ENCODE measurements at places on chromosomes 1 and 21.

DNA sequence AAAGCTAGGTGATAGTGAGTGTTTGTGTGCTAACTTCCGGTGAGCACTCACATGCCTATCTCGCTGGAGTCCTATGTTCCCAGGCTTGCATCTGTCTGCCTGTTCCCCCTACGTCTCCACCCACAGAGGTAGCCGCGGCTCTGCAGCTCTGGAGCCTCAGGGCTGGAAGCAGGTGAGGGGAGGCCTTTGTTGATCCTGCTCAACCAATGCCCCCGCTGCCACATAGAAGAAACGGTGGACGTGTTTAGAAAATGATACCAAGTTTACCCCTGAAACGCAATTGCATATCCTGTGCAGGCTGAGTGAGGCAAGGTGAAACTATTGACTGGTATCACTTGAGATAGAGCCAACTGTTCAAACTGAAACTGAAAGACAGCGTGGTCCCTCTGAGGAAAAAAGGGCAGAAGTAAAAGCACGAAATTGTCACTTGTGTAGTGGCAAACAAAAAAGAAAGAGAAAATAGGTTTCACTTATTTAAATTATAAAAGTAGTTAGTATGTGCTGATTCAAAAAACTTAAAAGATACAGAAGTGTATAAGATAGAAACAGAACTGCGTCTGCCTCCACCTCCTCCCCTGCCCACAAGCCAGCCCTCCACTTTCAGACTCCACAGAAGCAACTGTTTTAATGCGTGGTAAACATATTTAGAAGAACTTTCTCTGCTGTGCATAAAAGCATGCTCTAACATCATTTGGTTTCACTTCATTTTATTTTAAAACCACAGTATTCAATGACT is 38.6 kb upstream of the ETS2 start:
- DNase-seq = no peak

- DNase-seq = no peak
Measured at GRCh38 chr1:234549447-234550021, 60.4 kb downstream of the IRF2BP2 start.

DNA sequence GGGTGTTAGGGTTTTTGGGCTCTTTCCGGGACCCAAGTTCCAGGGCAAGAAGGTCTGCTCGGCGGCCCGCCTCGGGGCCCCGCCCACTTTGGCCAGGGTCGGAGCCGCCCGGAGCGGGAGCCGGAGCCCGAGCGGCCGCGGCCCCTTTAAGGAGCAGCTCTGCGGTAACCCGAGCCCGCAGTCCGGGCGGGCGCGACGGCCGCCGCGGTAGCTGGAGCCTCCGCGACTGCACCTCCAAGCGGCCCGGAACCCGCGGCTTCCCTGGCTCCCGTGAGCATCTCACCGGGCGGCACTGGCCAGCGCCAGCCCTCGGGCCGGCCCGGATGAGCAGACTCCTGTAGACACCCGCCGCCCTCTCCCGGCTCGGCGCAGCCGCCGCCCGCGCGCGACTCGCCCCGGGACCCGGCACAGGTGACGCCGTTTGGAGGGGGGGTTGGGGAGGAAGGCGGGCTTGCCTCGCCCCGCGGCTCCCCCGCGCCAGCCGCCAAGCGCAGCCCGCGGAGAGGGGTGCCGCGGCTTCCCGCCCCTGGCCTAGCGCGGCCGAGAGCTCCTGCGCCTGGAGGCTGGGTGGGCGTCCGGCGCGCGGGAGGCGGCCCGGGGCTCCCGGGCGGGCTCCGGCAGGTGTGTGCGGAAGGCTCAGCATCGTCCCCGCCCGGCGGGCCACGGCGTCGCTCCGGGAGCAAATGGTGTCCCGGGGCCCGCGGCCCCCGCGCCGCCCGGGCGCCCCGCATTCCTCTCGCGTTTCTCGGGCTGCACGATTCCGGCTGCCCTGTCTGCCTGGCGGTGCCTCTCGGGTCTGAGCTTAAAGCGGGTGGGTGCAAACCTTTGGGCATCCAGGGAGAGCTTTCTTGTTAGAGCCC is at the start of gene TLCD4:
Gene TLCD4 (plus strand): TSS at position 149 of the 860 bp plus-strand sequence. CDS start 26,547 bp downstream, outside the sequence.
- DNase-seq = no peak

- DNase-seq = no peak
Measured at GRCh38 chr21:26495283-26495849, 77.7 kb downstream of the CYYR1 start.

- no peak for DNase-seq
Measured at GRCh38 chr1:109782514-109782913, 18.8 kb upstream of the EPS8L3 start.

DNA sequence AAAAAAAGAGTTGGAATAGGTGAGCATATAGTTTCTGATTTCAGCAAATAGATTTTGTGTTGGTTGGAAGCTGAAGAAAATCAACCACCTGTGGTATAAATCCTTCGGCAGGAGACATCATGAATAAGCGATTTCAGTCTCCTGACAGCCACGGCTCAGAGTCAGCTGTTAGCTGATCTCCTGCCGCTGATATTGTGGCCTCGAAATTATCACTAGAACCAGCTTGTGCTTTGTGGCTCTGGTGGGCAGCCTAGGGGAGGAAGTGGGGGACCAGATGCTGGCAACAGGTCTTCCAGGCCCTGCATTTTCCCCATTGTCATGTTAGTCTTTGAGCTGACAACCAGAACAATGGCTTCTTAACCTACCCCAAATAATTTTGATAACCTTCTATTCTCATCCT is 842 bp upstream of the GCSAML start:
- DNase-seq = no peak

DNA sequence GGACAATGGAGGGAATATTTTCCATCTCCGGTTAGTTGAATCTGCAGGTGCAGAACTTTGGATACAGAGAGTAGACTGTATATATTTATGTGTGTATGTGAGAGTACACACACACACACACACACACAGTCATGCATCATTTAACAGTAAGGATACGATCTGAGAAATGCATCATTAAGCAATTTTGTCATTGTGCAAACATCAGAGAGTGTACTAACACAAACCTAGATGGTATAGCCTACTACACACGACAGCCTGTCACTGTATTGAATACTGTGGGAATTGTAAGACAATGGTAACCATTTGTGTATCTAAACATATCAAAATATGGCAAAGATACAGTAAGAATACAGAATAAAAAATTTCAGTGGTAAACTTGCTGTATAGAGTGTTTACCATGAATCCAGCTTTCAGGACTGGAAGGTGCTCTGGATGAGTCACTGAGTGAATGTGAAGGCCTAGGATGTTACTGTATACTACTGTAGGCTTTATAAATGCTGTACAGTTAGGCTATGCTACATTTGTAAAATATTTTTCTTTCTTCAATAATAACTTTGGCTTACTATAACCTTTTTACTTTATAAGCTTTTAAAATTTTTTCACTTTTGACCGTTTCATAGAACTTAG is 138.5 kb downstream of the ZZZ3 start:
- DNase-seq = peak; percentile 20

GRCh38 chr1:206658264-206658980 is 23.1 kb downstream of the DYRK3 start:
- DNase-seq = no peak

GRCh38 chr1:183121609-183122008 is 64.5 kb upstream of the LAMC2 start:
- no peak for DNase-seq

GRCh38 chr1:2306151-2306978 is 78.2 kb downstream of the SKI start:
- no peak for DNase-seq

GRCh38 chr1:8706995-8707396 is 110.4 kb downstream of the RERE start:
- DNase-seq = peak; percentile 95

- DNase-seq = no peak
Measured at GRCh38 chr1:155892796-155893195, 18.4 kb downstream of the RIT1 start.

- DNase-seq = no peak
Measured at GRCh38 chr1:76827066-76827465, 40.2 kb upstream of the ST6GALNAC5 start.

GRCh38 chr1:62381831-62382657 is 54.8 kb upstream of the USP1 start:
- no peak for DNase-seq

GRCh38 chr1:223473601-223474344 is 80.6 kb downstream of the CCDC185 start:
- no peak for DNase-seq

GRCh38 chr1:162276493-162276892 is 100.2 kb downstream of the SPATA46 start:
- DNase-seq = no peak

- DNase-seq = no peak
Measured at GRCh38 chr1:117890452-117890851, 39.0 kb downstream of the GDAP2 start.

- no peak for DNase-seq
Measured at GRCh38 chr1:59126366-59126765, 170.5 kb upstream of the FGGY start.

DNA sequence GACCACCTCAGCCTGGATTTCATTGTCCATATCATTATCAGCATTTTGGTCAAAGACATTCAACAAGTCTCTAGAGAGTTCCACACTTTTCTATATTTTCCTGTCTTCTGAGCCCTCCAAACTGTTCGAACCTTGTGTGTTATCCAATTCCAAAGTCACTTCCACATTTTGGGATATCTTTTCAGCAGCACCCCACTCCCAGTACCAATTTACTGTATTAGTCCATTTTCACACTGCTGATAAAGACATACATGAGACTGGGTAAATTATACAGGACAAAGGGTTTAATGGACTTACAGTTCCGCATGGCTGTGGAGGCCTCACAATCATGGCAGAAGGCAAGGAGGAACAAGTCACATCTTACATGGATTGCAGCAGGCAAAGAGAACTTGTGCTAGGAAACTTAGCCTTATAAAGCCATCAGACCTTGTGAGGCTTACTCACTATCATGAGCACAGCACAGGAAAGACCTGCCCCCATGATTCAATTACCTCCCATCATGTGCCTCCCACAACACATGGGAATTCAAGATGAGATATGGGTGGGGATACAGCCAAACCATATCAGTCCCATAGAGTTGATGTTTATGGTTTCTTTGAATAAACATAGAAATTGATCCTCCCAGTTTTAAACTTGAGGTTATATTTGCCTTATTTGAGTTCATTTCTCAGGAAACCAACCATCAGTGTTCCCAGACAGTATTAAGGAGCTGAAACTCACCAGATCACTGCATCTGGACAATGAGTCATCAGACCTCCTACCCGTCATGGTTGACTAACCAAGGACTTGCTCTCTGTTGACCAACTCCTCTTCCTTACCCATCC is 322.7 kb upstream of the DUSP10 start:
- DNase-seq = no peak

GRCh38 chr1:79694241-79694640 is 687.7 kb upstream of the ADGRL4 start:
- DNase-seq = no peak

DNA sequence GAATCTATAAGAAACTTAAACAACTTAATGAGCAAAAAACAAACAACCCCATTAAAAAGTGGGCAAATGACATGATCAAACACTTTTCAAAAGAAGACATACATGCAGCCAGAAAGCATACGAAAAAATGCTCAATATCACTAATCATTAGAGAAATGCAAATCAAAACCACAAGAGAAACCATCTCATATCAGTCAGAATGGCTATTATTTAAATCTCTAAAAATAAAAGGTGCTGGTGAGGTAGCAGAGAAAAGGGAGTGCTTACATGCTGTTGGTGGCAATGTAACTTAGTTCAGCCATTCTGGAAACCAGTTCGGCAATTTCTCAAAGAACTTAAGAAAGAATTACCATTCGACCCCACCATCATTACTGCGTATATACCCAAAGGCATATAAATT is 147.7 kb downstream of the FAF1 start:
- DNase-seq = no peak

DNA sequence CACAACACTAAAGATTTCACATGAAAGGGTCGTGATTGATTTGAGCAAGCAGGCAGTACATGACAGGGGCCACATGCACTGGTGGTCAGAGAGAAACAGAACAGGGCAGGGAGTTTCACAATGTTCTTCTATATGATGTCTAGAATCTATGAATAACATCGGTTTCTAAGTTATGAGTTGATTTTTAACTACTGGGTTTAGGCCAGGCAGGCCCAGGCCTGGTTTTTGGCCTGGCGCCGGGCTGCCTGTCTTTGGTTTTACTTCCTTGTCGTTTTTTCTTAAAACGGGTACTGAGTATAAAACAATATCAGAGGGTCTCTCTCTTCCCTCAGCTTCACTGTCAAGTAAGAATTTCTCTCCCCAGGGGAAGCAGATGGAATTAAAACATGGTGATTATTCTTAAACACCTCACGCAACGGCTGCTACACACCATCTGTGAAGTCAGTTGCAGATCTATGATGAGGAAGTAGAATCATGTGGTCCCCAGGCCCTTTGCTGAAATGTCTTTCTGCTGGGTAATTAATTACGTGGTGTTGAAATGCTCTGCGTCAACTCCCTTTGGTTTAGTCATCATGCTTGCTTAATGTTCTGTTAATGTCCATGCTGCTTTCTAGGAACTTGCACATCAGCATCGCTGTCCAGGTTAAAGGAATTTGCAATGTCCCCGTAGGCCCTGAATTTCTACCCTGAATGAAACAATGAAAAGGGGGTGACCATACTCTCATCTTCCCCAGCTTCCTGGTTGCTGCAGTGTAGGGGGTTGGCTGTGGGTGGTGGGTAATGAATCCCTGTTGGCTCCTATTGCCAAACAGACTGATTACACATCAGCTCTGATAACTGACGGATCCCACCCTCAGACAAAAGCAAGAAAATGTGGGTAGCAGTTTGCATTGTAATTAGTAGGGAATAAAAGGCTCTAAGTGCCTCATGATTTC is 70.3 kb downstream of the SERINC2 start:
- DNase-seq = peak; percentile 47

GRCh38 chr1:33435096-33435820 is 4.4 kb upstream of the PHC2 start:
- DNase-seq = no peak

DNA sequence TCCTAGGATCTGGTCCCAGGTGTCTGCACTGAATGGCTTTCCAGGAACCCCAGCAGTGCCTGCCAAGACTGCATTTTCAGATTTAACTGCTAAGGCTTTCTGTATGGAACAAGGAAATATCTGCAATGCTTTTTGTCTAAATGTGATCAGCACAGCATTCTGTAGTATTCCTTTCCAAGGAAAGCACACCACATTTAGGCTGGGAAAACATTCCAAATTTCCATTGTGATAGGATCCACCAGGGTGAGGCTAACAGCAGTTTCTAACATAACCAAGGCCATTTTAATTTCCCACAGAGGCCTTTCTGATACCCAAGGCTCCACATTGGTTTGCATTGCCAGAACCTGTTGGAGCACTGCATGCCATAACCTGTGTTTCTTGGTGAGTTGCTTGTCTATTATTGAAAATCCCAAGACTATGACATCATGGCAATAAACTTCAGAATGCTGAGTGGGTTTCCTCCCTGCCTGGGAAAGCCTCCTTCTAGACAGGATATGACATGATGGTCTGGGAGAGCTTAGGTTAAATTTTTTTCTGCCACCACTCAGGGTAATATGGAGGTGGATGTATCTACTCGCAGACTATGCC is 23.3 kb upstream of the PTGFRN start:
- DNase-seq = no peak

- no peak for DNase-seq
Measured at GRCh38 chr1:63882048-63882704, 108.4 kb downstream of the ROR1 start.

- DNase-seq = no peak
Measured at GRCh38 chr1:51592711-51593110, 24.2 kb upstream of the OSBPL9 start.
